ENCODE measurements at places on chromosomes 2 and 18.
A peak's percentile ranks its signal among the peaks of the same experiment; 100 is the strongest.

DNA sequence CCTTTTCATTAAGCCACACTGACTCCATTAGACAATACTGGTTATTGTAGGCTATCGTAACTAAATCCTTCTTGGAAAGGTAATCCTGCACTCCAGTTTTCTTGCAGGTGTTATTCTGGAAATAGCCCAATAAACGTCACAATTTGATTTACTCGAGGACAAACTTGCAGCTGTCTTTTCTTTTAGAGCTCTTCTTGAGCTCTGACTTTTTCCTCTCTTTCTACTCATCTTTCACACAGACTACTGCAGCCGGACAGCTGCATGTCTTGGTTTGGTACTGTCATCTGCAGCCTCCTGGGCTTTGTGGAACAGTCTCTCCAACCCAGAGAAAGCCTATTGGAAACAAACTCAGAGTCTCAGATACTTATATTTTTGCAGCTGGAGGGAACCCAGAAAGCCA is 23.0 kb upstream of the MSGN1 start:
- DNase-seq = no peak

- no peak for DNase-seq
Observed at GRCh38 chr2:112137516-112138158, 548 bp upstream of the FBLN7 start.

DNA sequence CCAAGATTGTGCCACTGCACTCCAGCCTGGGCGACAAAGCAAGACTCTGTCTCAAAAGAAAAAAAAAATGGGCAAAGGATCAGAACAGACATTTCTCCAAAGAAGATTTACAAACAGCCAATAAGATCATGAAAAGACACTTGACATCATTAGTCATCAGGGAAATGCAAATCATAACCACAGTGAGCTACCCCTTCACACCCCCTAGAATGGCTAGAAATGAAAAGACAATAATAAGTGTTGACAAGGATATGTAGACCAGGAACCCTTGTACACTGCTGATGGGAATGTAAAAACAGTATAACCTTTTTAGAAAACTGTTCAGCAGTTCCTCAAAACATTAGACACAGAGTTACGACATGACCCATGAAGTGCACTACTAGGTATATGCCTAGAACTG is 18.4 kb upstream of the MTERF4 start:
- DNase-seq = no peak

GRCh38 chr2:241854342-241855244 is 4.1 kb downstream of the PDCD1 start:
- no peak for DNase-seq

DNA sequence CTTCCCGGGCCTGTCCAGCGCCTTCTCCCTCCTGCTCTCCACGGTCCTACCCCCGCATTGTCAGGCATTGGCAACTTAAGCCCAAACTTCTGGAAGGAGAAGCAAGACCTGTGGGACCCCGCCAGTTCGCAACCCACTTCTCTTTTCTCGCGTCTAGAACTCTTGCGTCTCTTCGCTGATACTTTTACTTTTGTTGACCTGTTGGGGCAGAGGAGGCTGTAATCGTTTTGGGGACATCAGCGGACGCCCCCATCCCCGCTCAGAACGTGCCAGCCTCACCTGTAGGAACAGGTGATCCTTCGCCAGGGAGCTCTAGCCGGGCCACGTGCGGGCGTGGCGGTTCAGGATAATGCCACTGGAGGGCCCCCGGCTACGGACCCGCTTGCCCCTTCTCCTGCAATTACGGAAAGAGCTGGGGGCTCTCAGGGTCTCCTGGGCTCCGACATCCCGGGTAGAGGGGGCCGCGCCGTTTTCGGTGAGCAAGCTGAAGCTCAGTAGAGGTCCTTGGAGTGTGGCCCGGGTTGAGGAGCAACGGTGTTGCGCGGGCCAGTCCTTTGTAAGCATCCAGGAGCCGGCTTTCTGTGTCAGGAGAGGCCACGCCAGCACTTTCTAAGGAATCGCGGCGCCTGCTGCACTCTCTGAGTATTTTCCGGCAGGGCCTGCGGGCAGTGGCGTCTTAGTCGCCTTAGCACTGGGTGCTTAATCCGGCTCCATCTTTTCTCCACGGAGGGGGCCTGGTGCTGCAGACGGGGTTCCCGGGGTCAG is 1.6 kb downstream of the MTCL1 start:
- DNase-seq = no peak

DNA sequence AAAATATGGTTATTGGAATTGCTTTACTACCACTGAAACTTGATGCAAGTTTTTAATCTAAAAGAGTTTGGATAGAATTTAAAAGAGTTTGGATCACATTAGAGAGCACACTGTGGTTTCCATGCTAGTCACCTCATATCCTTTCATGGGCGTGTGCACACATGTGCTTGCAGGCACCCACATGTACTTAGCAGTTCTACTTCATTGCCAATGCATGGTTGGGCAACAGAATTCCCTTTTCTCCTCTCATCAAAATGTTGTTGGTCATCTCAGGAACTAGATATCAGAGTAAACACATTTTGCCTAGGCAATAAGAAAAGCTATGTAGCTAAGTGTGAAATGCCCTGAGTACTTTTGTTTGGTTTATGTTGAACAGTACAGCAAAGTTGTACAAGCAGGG is 254.1 kb upstream of the RASGRP3 start:
- no peak for DNase-seq

DNA sequence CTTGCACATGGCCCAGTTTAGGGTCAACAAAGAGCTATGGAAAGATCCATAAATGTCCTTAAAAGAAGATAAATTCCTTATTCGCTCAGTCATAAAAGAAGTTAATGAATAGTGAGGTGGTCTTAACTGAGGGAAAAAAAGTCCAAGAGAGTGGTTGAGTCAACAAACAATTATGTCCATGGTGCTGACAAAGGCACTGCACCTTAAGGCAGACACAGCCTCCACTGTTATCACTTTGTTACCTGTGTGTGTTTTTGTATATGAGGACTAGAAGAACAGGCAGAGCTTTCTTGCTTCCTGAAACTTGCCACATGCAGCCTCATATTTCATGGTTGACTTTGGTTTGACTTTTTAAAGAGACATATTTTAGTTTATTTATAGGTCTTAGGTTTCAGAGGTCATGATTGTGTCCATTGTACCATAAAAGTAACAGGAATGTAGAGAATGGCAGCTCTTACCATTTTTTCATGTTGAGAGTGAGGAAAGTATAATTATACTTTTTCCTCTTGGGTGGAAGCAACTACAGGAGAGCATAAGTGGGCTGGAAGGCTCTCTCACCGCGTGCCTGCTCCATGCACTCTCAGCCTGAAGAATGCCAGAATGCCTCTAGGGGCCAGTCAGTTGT is 93.6 kb downstream of the XRCC5 start:
- no peak for DNase-seq

- DNase-seq = no peak
Observed at GRCh38 chr2:60855989-60856669, 25.2 kb upstream of the REL start.

DNA sequence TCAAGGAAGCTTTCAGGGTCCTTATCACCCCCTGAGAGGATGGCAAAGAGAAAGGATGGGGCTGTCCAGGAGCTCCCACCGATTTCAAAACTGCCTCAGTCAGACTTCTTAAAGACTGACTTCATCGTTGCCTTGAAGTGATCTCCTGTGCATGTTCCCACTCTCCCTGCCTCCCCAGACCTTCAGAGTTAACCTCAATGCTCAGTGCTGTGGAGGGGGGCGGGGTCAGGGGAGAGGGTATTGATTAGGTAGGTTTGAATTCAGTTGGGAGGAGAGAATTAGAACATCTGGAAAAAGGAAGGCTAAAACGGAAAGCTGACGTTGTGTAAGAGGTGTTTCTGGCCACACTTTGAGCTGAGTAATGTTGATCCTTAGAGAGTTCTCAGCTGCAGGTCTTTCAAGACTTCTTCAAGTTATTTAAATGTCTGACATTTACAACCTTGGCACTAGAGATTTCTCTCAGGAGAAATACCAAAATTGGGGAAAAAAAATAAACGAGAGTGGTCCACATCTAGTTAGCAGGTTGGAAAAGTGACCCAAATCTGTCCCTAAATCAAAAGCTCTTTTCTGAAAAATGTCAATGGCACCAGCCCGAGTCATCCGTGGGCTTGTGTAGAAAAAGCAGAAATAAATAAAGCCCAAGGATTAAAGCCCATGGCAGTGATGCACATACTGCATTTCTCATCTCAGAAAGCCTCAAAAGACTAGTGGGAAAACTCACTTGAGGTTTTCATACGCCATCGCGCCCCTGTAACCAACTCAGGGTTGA is 134.7 kb upstream of the EPAS1 start:
- no peak for DNase-seq

DNA sequence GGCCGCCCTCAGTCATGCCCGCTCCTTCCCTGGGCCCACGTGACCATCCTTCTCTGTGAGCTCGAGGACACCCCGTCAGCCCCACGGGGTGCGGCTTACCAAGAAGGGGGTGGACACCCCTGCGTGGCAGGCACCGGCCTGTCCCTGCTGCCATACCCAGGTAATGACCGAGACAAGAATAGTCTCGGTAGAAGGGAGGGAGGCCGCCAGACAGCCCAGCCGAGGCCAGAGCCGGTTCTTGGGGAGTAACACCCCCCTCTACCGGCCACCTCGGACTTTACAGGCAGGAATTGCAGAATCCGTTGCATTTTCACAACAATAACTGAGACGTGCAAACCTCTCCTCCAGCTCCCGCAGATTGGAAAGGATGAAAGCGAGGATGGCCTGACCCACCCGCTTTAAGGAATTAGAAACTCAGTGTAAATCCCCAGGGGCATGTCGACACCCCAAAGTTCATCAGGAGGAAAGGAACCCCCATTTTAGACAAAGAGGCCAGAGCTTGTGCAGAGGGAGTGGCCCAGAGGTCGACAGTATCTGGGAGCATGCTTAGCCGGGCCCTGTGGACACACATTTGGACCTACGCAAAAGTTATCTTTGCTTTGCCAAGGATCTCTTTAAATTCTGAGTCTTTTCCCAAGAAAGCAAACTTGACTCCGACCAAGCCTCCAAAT is 60.1 kb upstream of the GLI2 start:
- peak; percentile 53 for DNase-seq

DNA sequence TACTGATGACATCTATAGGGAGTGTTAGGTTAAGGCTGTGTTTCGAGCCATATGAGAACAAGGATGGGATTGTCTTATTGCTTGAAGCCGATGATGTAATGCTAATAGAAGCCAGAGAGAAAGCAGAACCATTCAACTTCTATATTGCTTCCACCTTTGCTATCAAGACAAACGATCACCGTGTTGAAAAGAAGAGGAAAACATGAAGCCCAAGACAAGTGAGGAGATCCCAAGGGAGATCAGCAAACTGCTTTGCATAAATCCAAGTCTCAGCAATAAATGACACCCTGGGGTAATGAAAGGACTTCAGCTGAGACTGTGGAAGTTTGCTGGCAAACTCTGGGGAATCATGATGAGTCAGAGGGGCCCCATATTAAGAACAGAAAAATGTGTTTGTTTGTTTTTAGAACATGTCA is 206.2 kb downstream of the NCKAP5 start:
- DNase-seq = no peak

GRCh38 chr2:100365434-100365833 is 43.1 kb upstream of the LONRF2 start:
- no peak for DNase-seq

DNA sequence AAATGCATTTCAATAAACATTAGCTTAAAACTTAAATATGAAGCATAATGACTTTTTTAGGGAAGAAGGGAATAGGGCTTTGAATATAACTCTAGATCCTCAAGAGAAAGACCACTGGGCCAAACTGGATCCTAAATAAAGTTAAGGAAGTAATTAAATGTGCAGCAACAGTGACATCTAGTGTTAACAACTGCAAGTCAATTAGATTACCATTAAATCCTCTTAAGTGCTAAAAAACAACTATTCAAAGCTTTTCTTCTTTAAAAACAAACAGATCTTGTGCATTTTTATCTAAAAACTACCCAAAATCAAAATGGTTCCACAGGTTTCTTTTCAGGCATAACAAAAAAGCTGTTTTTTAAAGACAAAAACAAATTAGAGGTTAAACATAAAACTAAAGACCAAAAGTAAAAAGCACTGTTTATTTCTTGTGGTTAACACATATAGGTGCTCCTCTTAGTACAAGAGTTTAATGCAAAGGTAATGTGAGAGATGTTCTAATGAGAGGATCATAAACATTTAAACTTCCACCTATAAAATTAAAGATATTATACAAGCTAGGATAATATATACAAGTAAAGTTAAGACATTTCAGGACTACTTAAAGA is 111.4 kb downstream of the THADA start:
- DNase-seq = no peak

GRCh38 chr2:216519154-216519762 is 20.6 kb downstream of the RPL37A start:
- no peak for DNase-seq

DNA sequence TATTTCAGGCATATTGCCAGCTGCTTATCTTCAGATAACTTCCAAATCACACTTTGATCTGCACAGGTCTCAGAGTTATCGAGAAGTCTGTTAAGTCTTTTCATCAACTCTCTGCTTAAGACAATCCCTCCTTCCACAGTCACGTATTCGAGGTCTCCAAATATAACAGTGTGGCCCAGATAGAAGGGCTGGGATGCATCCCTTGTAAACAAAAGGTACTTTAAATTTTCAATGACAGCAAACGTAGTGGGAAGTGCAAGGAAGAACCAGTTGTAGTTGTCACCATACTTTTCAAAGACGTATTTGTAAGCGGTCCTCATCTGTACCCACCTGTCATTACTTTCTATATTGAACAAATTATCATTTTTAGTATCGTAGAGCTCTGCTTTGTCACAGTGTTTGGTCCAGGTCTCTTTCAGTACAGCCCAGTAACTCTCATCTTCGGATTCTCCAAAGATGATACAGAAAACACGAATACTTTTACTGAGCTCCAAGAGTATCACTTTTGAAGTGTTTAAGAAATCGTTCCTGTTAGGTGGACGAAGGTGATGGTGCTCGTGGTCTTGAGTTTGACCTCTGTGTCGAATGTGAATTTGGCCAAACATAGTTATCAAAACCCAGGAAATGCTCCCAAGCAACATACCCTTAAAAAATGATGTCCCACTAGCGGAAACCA is 445 bp downstream of the C1GALT1C1L start:
- no peak for DNase-seq

- DNase-seq = no peak
Observed at GRCh38 chr2:96265349-96265839, 403 bp downstream of the TMEM127 start.

DNA sequence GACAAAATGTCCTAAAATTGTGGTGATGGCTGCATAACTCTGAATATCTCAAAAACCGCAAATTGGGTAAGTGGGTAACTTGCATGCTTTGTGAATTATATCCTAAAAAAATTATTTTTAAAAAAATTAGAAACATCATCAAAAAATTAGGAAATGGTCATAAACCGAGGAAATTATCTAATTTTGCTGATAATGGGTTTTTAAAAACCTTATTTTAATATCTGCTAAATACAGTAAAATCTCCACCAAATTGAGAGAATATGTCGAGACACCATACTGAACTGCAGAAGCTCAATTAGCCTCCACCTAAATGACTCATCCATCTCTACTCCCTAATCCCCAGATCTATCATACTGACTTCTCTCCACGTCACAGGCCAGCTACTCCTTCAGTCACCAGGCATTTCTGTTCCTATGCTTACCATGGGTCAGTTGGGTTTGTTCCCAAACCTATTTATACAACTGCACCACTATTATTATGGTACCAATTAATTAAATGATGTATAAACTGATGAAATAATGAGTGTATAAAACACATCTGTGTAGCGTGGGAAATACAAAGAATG is 36.1 kb downstream of the SPIRE1 start:
- no peak for DNase-seq
